CD8-positive, alpha-beta T cell (primary cell): ENCODE measurements at places on chromosomes 16 and 17. TPM values are rescaled to one million over a fixed set of nuclear protein-coding genes. Genes with fewer than 3 reads are reported as not detected.

The SLC16A13 gene
- 1.9 TPM for total RNA-seq

The CHCT1 gene
- not detected for total RNA-seq

The APOBR gene
- 6.3 TPM for total RNA-seq

The DRC3 gene
- total RNA-seq = 0.61 TPM

The DNASE1L2 gene
- total RNA-seq = 0.50 TPM

The MPP2 gene
- total RNA-seq = 11.8 TPM

The FN3K gene
- 3.1 TPM for total RNA-seq

The SBK1 gene
- total RNA-seq = 16.5 TPM

The LPO gene
- not detected for total RNA-seq

The PRSS22 gene
- total RNA-seq = 2.4 TPM

The NPIPA7 gene
- 3.8 TPM for total RNA-seq

The C17orf78 gene
- not detected for total RNA-seq

The ENPP7 gene
- total RNA-seq = 0.16 TPM

The CTRB2 gene
- total RNA-seq = not detected

The SIAH1 gene
- total RNA-seq = 28.1 TPM

DNA sequence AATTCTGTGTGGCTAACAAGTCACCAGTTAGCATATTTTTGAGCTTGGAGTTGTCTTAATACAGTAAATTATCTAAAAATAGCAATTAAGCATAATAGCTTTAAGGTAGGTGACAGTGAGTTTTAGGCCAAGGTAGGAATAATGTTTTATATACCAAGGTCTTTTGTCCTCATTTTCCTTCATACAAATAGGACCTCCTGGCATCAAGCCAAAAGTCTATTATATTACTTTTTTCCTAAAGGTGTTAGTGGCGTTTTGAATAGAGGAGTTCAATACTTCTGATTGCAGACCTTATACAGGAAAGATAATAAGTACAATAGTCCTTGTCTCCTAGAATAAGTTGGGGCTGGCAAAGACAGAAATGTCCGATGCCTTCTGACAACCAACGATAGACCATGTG, 2277.7 kb downstream of the TP53TG3F start:
- no peak for DNase-seq

DNA sequence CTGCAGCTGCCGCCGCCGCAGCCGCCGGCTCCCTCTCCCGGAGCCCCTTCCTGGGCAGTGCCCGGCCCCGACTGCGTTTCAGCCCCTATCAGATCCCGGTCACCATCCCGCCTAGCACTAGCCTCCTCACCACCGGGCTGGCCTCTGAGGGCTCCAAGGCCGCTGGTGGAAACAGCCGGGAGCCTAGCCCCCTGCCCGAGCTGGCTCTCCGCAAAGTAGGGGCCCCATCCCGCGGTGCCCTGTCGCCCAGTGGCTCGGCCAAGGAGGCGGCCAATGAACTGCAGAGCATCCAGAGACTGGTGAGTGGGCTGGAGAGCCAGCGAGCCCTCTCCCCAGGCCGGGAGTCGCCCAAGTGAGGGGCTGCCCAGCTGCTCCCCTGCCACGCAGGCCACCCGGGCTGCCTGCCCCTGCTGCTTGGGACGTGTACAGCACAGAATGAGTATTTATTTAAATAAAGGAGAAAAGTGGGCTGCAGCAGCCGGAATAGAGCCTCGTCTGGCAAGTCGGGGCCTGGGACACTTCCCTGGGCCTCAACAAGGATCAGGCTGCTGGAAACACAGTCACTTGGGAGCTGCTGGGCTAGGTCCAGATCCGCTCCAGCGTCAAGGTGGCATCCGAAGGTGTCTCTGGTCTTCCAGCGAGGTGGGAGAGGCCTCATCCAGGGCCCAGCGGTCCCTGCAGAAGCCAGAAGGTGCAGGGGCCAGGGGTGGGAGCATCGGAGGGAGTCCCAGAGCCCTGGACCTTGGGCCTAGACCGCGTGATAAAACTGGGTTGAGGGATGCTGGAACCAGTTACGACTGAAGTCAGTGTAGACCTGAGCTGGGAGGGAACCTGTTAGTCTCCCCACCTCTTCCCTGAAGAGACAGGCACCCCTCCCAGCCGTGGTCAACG, 8.8 kb downstream of the TBX2 start:
- no peak for DNase-seq

DNA sequence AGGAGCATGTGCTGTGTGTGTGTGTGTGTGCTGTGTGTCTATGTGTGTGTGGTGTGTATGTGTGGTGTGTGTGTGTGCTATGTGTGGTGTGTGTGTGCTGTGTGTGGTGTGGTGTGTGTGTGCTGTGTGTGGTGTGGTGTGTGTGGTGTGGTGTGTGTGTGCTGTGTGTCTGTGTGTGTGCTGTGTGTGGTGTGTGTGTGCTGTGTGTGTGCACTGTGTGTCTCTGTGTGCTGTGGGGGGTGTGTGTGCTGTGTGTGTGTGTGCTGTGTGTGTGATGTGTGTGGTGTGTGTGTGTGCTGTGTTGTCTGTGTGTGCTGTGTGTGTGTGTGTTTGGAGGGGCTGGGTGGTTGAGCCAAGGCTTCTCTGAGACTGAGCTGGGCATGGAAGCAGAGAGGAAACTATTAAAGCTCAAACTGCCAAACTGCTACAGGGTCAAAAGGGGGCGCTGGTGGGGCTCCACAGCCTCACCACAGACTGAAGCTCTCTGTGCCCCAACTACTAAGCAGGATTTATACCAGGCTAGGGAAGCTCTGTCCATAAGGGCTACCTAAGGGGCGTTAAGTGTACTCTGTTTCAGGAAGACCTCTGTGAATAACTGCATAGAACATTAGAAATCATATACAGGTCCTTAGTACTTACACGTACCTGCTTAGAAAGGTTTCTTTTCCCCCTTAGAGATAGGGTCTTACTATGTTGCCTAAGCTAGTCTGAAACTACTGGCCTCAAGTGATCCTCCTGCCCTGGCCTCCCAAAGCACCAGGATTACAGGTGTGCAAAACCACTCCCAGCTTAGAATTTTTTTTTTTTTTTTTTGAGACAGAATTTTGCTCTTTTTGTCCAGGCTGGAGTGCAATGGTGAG, 27.8 kb upstream of the GHDC start:
- DNase-seq = peak; percentile 57

GRCh38 chr16:52078716-52079655, 468.0 kb downstream of the TOX3 start:
- no peak for DNase-seq

DNA sequence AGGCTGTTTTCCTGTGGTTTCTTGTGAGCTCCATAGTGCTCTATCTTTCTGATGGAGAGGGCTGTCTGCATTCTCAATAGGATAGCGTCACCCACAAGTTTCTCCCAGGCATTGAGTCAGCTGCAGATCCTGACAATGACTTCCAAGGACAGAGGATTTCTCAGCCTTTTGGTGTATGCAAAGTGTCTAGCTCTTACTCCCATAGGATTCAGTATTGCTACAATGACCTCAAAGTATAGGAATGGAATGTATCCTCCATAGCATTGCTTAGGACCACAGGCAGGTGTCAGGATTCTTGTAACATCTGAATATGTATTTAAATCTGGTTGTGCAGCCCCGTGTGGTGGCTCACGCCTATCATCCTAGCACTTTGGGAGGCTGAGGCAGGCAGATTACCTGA, 32.3 kb downstream of the SMIM36 start:
- no peak for DNase-seq

DNA sequence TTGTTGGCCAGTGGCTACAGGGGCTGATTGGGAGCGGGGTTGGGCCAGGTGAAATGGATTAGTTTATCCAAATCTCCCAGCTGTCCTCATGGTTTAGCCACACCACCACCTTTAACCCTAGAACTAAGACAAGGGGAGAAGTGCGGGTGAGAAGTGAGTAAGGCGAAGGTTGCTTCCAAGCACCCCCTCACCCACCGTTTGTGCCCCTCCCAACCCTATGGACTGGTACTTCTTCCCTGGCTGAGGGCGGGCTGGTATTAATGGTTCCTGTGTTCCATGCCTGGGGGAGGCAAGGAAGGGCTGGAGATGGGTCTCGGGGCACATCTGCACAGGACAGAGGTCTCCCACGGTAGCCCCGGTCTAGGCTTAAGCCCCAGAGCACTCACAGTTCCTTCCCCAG, 25.1 kb downstream of the NT5M start:
- no peak for DNase-seq

- no peak for DNase-seq
Measured at GRCh38 chr16:57289391-57290257, 5.2 kb upstream of the PLLP start.

- no peak for DNase-seq
Measured at GRCh38 chr16:81424771-81425170, 19.8 kb upstream of the CMIP start.

DNA sequence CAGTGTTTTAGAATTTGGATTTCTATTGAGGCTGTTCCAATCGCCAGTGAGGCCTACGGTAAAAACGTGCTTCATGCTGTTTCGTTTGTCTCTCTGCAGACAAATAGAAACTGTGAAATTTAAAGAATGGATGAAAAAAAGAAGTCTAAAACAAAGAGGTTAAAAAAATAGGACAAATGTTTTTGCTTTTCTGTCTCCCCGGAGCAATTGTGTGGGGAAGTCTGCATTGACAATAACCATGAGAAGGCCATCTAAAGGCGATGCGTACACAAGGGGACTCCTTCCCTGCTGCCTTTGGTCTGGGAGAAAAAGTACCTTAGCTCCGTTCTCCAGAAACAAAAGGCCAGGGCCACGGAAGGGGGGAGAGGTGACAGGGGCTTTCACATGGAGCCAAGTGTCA, 4.6 kb upstream of the ZFHX3 start:
- DNase-seq = no peak

DNA sequence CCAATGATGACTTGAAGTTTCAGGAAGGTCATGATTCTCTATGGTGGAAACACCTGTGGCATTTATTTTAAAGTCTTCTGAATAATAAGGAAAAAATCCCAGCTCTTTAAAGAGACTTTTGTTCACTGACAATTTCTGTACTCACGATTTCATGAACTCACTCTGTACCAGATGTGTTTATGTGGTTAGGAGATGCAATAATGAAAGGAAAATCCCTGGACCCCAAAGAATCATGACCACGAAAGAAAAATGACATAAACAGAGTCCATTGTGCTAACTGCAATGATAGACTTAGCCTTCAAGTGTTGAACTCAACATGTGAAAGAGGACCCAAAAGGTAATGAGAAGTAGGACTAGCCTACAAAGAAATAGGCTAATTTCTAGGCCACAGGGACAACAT, 947.5 kb downstream of the CDH11 start:
- no peak for DNase-seq

GRCh38 chr17:66775271-66775670, 59.6 kb upstream of the CACNG5 start:
- no peak for DNase-seq

DNA sequence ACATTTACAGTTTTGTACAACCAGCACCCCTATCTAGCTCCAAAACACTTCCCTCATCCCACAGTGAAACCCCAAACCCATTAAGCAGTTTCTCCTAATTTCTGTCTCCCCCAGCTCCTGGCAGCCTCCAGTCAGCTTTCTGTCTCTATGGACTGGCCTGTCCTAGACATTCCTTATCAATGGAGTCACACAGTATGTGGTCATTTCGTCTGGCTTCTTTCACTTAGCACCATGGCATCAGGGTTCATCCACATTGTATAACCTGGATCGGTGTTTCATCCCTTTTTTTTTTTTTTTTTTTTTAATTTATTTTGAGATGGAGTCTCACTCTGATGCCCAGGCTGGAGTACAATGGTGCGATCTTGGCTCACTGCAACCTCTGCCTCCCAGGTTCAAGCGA, 68.5 kb downstream of the ZDHHC7 start:
- no peak for DNase-seq

- no peak for DNase-seq
Measured at GRCh38 chr16:4837733-4838501, 9.2 kb downstream of the GLYR1 start.

GRCh38 chr16:52073024-52073423, 473.9 kb downstream of the TOX3 start:
- DNase-seq = no peak

- no peak for DNase-seq
Measured at GRCh38 chr17:14409292-14409691, 108.4 kb downstream of the HS3ST3B1 start.

GRCh38 chr17:6526362-6527152, 29.8 kb downstream of the PITPNM3 start:
- DNase-seq = no peak

GRCh38 chr17:2351269-2351668, 14.0 kb downstream of the SGSM2 start:
- no peak for DNase-seq

GRCh38 chr17:54974759-54975158, 6.2 kb downstream of the STXBP4 start:
- DNase-seq = no peak

DNA sequence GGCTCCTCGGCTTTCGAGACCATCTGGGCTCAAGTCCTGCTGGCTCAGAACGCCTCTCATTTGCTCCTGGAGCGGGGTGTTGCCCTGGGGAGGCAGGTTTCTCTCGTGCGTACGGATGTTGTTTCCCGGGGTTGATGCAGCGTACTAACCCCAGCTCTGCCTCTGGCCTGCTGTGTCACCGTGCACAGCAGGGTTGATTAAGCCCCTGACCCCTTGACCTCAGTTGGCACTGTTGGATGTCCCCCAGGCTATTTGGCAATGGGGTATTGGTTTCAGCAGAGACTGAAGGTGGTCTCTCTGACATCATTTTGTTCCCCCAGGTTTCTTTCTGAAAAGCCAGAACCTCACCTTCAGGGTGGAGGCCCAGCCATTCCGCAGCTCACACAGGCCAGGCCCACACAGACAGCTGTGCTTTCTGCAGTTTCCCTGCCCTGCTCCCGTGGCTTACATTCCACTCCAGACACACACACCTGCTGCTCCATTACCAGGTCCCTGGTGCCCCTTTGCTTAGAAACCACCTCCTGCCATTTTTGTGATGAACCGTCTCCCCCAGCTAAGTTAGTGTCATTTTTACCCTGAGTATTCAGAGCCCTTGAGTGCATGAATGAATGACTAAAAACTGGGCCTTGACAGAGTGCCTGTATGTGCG, 233.5 kb downstream of the CCDC182 start:
- DNase-seq = no peak
